ENCODE measurements at places on chromosomes 4 and X.

DNA sequence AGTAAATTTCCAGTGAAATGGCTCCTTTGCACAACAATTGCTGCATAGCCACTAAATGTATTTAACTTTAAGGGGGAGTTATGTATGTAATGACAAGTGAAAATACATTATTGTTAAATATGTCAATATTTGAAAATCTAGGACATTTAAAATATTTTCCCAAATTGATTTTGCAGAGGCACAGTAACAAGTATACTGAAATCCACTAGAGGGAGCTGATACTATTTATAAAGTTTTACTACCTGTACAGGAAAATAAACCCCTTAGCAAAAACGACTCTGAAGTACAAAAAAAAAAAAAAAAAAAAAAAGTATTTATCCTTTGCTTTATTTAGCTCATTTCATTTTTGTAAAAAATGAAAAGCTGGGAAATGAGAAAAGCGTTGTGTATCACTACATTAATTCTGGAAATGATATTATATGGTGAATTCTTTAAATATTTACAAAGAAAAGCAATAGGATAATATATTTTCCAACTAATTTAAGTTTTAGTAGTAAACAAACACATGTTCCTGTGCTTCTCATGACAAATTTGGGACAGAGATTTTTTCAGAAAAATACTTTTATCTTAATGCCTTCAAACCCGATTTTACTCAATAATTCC lies 727.7 kb downstream of the DMD start:
- H3K36me3 ChIP-seq, result no peaks in the 10 kb centered on the region
- no peaks in the 10 kb centered on the region for H3K4me1 ChIP-seq
- no peak overlapping the region for H3K4me3 ChIP-seq
- no peaks in the 10 kb centered on the region for H3K27me3 ChIP-seq
- no peak for DNase-seq

GRCh38 chr4:60396341-60397049 lies 803.6 kb upstream of the ADGRL3 start:
- no peaks in the 10 kb centered on the region for H3K36me3 ChIP-seq
- no peak overlapping the region for H3K27ac ChIP-seq

- H3K4me3 ChIP-seq, result no peak overlapping the region
- no peak overlapping the region for H3K27ac ChIP-seq
- H3K27me3 ChIP-seq, result no peaks in the 10 kb centered on the region
- DNase-seq, result no peak
- H3K36me3 ChIP-seq, result no peaks in the 10 kb centered on the region
Observed at GRCh38 chrX:149453030-149453429, 52.1 kb downstream of the IDS start.

DNA sequence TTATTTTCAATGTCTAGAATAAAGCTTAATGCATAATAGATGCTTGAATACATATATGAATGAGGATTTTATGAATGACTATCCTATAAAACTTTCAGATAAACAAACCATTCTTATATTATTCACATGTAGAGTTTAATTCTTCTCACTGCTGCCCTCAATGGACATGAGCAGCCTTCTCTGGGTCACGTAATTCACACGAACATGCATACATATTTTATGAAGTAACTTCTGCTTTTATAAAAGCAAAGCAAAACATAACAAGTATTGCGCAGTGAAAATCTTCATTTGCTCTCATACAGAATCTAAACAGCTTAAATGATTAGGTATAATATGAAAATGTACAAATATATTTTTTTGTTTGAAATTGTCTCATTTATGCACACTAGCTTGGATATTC lies 116.7 kb downstream of the TMA16 start:
- peaks cover 5% of the 10 kb centered on the region for H3K4me1 ChIP-seq
- H3K27ac ChIP-seq, result no peak overlapping the region
- DNase-seq, result no peak

- H3K27ac ChIP-seq, result no peak overlapping the region
- no peaks in the 10 kb centered on the region for H3K36me3 ChIP-seq
- no peak for DNase-seq
Observed at GRCh38 chr4:77125961-77126360, 31.0 kb upstream of the CCNG2 start.

DNA sequence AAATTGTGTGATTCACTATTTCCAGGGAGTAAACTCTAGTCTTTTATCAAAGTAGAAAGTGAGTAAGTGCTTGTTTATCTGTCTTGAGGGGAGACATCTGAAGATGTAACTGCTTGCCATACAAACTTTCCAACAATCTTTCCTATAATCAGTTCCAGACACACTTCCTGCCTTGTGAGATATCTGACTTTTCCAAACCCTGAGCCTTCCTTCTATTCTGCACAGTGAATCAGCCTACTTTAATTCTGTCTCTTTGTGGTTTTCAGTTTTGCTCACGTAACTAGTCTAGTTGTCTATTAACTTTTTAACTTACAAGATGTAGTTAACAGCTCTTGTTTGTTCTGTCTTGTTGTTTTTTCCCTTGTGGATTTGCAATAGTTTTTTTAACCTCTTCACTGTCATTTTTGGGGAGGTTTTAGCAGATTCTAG lies 947.8 kb downstream of the C4orf33 start:
- no peaks in the 10 kb centered on the region for H3K27me3 ChIP-seq
- no peak overlapping the region for H3K4me3 ChIP-seq
- no peak overlapping the region for H3K27ac ChIP-seq
- H3K4me1 ChIP-seq, result no peaks in the 10 kb centered on the region
- no peaks in the 10 kb centered on the region for H3K36me3 ChIP-seq

- peak; percentile 14 for DNase-seq
- peaks cover 22% of the 10 kb centered on the region for H3K36me3 ChIP-seq
- H3K4me1 ChIP-seq, result peaks cover 23% of the 10 kb centered on the region
- H3K27ac ChIP-seq, result peak overlapping the region; percentile 91
Observed at GRCh38 chr4:17578482-17578891, 1.5 kb downstream of the LAP3 start.

DNA sequence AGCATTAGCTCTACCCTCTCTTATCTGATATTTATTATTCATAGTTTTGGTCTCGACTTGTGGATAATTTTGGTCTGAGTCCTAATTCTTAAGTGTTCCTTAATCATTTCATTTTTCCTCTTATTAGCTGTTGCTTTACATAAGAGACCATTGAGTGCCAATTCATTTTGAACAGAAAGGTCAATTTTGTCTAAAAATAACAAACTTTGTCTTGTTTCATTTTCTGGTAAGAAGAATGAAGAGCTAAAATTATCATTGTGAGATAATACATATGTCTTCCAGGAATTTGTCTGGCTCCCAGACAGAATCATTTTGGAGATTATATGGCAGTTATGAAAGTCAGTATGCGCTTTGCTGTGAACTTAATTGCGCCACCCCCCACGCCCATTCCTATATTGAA lies 1471.8 kb downstream of the PCDH7 start:
- H3K4me1 ChIP-seq, result no peaks in the 10 kb centered on the region
- no peak overlapping the region for H3K4me3 ChIP-seq
- DNase-seq, result no peak
- no peak overlapping the region for H3K27ac ChIP-seq
- H3K27me3 ChIP-seq, result no peaks in the 10 kb centered on the region

GRCh38 chrX:153671589-153672530 lies 1.8 kb downstream of the PNCK start:
- no peak overlapping the region for H3K4me3 ChIP-seq
- H3K36me3 ChIP-seq, result no peaks in the 10 kb centered on the region
- H3K27me3 ChIP-seq, result no peaks in the 10 kb centered on the region
- DNase-seq, result no peak

- no peaks in the 10 kb centered on the region for H3K27me3 ChIP-seq
- H3K36me3 ChIP-seq, result no peaks in the 10 kb centered on the region
- H3K4me3 ChIP-seq, result no peak overlapping the region
- H3K27ac ChIP-seq, result no peak overlapping the region
- no peak for DNase-seq
Observed at GRCh38 chr4:174071595-174071994, 211.9 kb downstream of the FBXO8 start.

DNA sequence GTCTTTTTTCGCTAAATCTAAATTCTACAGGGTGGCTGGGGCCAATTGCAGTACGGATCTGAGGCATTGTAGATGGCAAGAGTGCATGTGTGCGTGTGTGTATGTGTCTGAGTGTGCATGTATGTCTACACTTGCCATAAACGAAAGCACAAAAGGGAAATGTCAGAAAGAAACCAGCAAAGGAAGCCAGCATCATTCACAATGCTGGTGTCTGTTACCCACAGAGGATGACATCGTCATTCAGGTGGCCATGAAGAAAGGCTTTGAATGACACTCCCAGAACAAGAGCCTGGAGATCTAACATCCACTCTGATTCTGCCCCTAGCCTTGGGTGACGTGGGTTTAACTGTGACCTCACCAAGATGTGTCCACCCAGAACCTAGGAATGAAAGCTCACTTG lies 124.6 kb downstream of the DHRSX start:
- peaks cover 11% of the 10 kb centered on the region for H3K4me1 ChIP-seq
- no peaks in the 10 kb centered on the region for H3K36me3 ChIP-seq
- no peak for DNase-seq
- no peak overlapping the region for H3K4me3 ChIP-seq

DNA sequence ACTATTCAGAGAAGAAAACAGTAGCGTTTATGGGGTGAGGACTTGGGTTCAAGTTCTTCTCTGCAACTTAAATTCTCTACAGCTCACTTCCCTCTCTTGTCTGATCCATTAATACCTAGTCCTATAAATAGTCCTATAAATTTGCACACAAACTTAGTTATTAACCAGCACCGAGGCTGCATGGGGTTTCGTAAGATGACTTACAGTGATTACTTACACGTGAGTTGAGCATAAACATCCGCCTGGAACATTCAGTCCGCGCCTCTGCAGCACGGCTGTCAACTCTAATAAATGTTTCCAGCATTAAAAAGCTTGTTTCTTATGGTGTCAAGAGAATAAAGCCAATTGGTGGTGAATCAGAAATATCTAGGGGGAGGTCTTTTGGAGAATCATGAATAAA lies 103.0 kb upstream of the ENPP6 start:
- DNase-seq, result no peak
- H3K27ac ChIP-seq, result no peak overlapping the region
- H3K4me1 ChIP-seq, result no peaks in the 10 kb centered on the region
- H3K27me3 ChIP-seq, result no peaks in the 10 kb centered on the region
- no peaks in the 10 kb centered on the region for H3K36me3 ChIP-seq

DNA sequence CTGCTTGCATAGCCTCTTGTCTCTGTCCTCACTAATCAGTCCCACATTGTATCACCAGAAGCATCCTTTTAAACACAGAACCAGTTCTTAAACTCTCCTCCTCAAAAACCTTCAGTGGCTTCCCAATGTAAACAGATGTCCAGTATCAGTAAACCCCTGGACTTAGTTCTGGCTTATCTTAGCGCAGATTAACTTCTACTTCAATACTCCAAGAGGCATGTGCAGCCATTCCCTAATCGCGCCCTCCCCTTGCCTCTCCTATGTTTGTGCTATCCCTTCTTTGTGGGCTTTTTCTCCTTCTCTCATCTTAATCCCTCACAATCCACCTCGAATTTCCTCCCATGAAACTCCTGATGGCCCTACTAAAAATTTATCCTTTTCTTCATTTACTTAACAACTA lies 193.8 kb downstream of the FBXO8 start:
- H3K4me3 ChIP-seq, result no peak overlapping the region
- no peaks in the 10 kb centered on the region for H3K27me3 ChIP-seq
- DNase-seq, result no peak
- no peaks in the 10 kb centered on the region for H3K4me1 ChIP-seq
- H3K36me3 ChIP-seq, result no peaks in the 10 kb centered on the region
- no peak overlapping the region for H3K27ac ChIP-seq

DNA sequence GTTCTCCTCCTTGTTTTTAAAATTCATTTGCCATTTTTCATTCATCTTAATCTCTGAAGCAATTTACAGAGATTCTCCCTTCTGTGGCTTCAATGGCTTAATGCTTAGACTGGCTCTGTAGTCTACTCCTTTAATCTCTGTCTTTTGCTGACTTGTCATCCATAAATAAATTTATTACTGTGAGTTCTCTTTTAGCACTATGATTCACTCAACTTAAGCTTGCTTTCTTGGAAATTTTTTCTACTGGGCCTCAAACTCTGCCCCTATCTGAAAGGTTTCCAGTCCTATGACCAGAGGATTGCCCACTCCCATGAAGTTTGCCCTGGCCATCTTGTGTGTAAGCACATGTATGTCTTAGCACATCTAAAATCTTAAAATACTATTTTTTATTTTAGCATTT lies 251.1 kb downstream of the DCLK2 start:
- no peak overlapping the region for H3K27ac ChIP-seq
- no peaks in the 10 kb centered on the region for H3K4me1 ChIP-seq
- H3K36me3 ChIP-seq, result no peaks in the 10 kb centered on the region
- H3K4me3 ChIP-seq, result no peak overlapping the region

GRCh38 chrX:18377796-18378195 lies 23.3 kb upstream of the SCML2 start:
- H3K27me3 ChIP-seq, result no peaks in the 10 kb centered on the region
- H3K36me3 ChIP-seq, result no peaks in the 10 kb centered on the region
- DNase-seq, result no peak
- H3K4me1 ChIP-seq, result no peaks in the 10 kb centered on the region
- no peak overlapping the region for H3K27ac ChIP-seq
- H3K4me3 ChIP-seq, result no peak overlapping the region

DNA sequence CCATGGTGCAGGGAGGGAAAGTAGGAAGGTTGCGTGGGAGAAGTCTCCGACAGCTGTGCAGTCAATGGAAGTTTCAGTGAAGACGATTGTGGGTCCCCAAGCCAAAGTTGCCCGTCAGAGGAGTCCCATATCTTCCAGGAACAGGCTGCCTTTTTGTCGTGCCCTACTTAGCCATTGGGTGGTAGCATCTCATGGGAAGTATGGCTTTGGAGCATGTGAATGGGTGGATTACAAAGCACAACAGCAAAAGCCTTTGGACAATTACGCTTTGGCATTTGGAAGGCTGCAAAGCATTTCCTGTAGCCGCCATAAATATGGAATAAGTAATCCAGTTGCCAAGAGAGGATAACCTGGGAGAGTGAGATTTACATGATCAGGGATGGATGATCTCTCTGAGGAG lies 300.7 kb upstream of the BOD1L1 start:
- no peak overlapping the region for H3K27ac ChIP-seq
- DNase-seq, result no peak
- H3K36me3 ChIP-seq, result no peaks in the 10 kb centered on the region
- no peak overlapping the region for H3K4me3 ChIP-seq

- no peaks in the 10 kb centered on the region for H3K36me3 ChIP-seq
- no peak overlapping the region for H3K27ac ChIP-seq
- peak overlapping the region; percentile 60 for H3K4me3 ChIP-seq
- DNase-seq, result no peak
Observed at GRCh38 chr4:54090804-54091623, 8.9 kb upstream of the GSX2 start.

DNA sequence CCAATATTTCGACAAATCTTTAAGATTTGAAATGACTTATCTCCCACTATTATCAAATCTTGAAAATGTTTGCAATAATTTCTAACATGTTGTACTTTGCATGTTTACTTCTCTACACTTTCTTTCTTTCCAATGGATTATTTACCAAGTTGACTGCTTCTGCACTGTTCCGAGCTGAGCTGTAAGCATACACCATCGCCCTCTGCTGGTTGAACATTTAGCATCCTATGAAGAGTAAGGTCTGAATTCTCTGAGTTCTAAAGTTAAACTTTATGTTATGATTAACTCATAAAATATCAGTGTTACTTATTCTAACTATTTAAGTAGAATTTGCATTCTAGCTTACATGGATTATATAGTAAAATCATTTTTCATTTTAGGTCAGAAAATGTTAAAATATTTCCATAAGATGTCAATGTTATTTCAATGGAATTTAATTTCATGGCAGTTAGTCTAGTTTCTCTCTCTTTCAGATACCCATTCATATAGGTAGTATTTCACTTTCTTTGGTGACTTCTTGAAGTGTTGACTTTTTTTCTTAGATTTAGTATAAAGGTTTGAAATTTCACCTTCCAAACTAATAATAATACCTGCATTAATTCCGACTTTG lies 137.4 kb downstream of the DKK2 start:
- H3K4me3 ChIP-seq, result no peak overlapping the region
- no peaks in the 10 kb centered on the region for H3K27me3 ChIP-seq
- H3K27ac ChIP-seq, result no peak overlapping the region
- H3K36me3 ChIP-seq, result no peaks in the 10 kb centered on the region
- DNase-seq, result no peak
- H3K4me1 ChIP-seq, result no peaks in the 10 kb centered on the region
